Esophagus squamous epithelium (tissue), 5 donors: ENCODE measurements at places on chromosomes 2 and 18. TPM values are rescaled to one million over a fixed set of nuclear protein-coding genes. Genes with fewer than 3 reads are reported as not detected.
A peak's percentile ranks its signal among the peaks of the same experiment; 100 is the strongest.

DNA sequence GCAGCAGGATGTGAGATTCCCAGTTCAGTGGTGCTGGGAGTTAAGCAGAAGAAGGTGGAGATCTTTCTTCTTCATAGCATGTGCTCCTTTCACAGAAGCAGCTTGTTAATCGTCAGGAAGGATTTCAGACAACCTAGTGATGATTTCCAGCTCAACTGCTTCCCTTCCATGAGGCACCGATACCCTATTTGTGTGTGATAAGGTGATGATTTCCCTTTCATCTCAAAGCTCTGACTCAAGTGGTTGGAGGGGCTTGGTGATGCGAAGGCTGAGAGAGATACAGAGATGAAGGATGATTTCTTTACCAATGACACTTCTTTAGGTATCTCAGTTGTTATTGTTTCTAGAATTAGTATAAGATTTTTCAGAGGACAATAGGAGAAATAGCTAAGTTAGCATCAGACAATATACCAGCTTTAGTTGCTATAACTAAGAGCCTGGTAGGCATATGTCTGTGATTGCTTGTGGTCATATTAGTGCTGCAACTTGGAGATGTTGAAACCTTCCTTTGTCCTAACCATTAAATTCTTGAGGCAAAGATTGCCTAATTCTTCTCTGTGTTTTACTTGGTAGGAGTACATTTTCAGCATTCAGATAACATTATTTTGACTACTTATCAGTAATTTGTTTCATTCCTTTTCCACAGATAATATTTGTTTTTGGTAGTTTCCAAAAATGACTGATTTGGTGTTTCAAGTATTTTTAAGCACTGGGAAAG lies 111.3 kb downstream of the PLCL1 start:
- no peaks in the 10 kb centered on the region for H3K27me3 ChIP-seq
- H3K27ac ChIP-seq, result no peak overlapping the region
- H3K4me1 ChIP-seq, result no peaks in the 10 kb centered on the region
- H3K4me3 ChIP-seq, result no peak overlapping the region
- DNase-seq, result no peak

- H3K27me3 ChIP-seq, result no peaks in the 10 kb centered on the region
- H3K36me3 ChIP-seq, result no peaks in the 10 kb centered on the region
- no peak overlapping the region for H3K4me3 ChIP-seq
These were observed 107.0 kb downstream of the MGAT5 start for GRCh38 chr2:134360745-134361487.

GRCh38 chr2:222731201-222731621 lies 59.8 kb downstream of the MOGAT1 start:
- H3K27me3 ChIP-seq, result no peaks in the 10 kb centered on the region
- peaks cover 5% of the 10 kb centered on the region for H3K4me1 ChIP-seq
- no peak overlapping the region for H3K27ac ChIP-seq
- H3K4me3 ChIP-seq, result no peak overlapping the region
- no peaks in the 10 kb centered on the region for H3K36me3 ChIP-seq

DNA sequence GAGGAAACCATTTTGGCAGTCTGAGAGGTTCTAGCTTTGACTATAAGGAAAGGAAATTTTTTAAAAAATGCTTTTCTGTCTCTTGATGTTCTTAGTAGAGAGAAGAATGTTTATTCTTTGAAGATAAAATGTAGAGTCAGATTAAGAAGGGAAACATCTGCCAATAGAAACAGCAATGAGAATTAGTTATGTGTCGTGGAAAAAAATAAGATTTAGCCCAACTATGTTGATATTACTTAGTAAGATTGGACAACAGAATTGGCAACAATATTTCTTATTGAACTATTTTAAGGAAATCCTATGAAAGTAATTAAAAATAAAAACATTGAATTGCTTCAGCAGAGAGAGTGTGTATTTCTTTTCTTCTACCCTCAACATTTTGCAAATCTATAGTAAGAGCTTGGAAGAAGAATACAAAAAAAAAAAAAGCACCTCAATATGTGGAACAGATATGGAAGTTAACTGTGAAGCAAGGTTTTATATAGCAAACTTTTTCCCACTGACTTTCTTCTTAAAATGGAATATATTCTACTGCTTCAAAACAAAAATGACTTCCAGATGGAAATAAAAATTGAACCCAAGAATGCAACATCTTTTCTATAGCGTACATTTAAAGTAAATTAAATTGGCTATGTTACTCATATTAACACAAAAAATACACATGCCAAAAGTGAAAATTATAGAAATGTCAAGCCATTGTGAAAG lies 177.9 kb downstream of the FAM124B start:
- peaks cover 15% of the 10 kb centered on the region for H3K4me1 ChIP-seq
- no peak for DNase-seq
- no peaks in the 10 kb centered on the region for H3K27me3 ChIP-seq

GRCh38 chr18:1229634-1230033 lies 325.0 kb downstream of the ADCYAP1 start:
- H3K4me1 ChIP-seq, result no peaks in the 10 kb centered on the region
- no peaks in the 10 kb centered on the region for H3K27me3 ChIP-seq
- no peak overlapping the region for H3K27ac ChIP-seq
- DNase-seq, result no peak

DNA sequence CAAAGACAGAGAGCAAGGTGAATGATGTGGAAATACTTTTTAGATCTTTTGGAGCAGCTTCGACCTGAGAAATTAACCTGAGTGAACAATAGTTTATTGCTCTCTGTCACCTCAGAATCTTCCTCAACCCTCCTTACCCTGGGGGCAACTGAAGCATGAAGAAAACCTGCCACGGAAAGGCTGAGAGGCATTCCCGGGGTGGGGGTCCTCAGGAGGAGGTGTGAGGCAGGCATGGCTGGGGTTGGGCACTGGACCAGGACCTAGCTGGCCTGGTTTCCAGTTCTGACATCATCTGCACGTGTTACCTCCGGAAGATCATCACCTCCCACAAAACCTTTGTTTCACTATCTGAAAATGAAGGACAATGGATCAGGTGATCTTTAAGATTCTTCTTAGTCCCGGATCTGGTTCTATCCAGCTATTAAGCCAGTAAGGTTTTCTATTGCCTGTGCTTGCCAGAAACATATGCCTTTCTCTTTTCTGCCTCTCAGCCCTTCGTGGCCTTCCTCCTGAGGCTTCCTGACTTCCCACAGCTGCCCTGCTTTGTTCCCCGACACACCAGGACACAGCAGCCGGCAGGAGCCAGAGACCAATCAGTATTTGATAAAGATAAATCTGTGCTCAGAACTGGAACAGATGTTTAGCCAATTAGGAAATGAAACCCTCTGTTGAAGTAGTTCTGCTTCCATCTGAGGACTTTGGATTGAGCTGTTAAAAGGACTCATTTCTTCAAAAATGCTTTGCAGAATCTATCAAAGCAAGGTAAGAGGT lies 232.5 kb downstream of the TDRD15 start:
- no peaks in the 10 kb centered on the region for H3K4me1 ChIP-seq
- no peaks in the 10 kb centered on the region for H3K27me3 ChIP-seq
- DNase-seq, result no peak
- no peak overlapping the region for H3K4me3 ChIP-seq
- H3K36me3 ChIP-seq, result no peaks in the 10 kb centered on the region

- no peak for DNase-seq
- no peaks in the 10 kb centered on the region for H3K36me3 ChIP-seq
- H3K27me3 ChIP-seq, result no peaks in the 10 kb centered on the region
- peak overlapping the region; percentile 20 for H3K27ac ChIP-seq
- H3K4me3 ChIP-seq, result no peak overlapping the region
These were observed 92.1 kb upstream of the ATP8B1 start for GRCh38 chr18:57895182-57895581.

GRCh38 chr2:210112871-210113270 lies 58.3 kb downstream of the KANSL1L start:
- H3K4me1 ChIP-seq, result no peaks in the 10 kb centered on the region
- H3K27me3 ChIP-seq, result no peaks in the 10 kb centered on the region
- no peaks in the 10 kb centered on the region for H3K36me3 ChIP-seq
- H3K27ac ChIP-seq, result no peak overlapping the region

DNA sequence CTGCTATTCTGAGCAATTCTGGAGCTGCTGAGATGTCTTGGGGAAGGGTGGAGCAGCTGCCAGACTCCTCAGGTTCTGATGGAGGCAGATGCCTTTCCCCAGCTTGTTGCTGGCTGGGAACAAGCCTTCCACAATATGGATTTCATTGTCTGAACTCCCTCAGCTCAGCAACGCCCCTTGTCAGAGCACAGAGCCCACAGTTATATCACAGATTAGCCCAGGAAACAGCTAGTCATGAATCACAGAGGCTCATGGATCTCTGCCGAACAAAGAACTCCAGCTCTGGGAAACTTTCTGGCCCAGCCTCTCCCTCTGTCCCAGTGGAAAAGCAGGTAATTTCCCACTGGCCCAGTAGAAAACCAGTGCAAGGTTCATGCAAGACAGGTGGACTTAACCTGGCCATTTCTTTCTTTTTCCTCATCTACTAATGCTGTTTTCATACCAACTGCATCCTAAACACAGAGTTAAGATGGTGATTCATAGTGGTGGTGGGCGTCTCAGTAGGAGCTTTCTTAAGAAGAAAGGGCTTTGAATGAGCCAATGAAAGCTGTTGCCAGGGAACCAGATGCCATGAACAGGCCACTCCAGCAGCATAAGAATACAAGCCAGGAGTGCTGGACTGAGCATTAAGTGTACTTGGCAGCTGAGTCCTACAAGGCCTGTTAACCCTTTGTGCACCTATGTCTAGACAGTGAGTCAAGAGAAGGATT lies 8.7 kb upstream of the KIAA2012 start:
- H3K27me3 ChIP-seq, result no peaks in the 10 kb centered on the region
- H3K4me3 ChIP-seq, result no peak overlapping the region
- peaks cover 15% of the 10 kb centered on the region for H3K4me1 ChIP-seq
- H3K27ac ChIP-seq, result no peak overlapping the region

GRCh38 chr2:173076581-173077345 lies 1.1 kb downstream of the MAP3K20 start:
- peak overlapping the region; percentile 87 for H3K27ac ChIP-seq
- no peaks in the 10 kb centered on the region for H3K27me3 ChIP-seq
- no peak for DNase-seq
- no peaks in the 10 kb centered on the region for H3K36me3 ChIP-seq
- H3K4me3 ChIP-seq, result peak overlapping the region; percentile 87

DNA sequence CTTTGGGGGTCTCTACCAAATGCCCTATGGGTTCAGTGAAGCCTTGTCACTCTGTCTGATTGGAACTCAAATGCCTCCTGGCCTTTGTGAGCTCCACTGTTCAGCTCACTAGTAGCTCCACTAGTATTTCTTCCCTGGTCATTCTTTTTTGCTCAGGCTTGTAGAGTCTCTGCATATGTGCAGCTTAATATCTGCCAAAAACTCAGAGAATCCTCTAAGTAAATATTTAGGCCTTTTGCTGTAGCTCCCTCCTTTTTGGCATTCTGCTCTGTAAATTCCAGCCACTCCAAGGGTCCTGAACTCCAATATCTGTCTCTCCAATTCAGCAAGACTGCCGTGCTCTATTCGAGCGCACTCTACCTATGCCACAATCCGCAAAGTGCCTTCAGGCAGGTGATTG lies 146.5 kb downstream of the MAIP1 start:
- no peak overlapping the region for H3K27ac ChIP-seq
- no peak for DNase-seq
- no peaks in the 10 kb centered on the region for H3K27me3 ChIP-seq
- H3K4me1 ChIP-seq, result no peaks in the 10 kb centered on the region
- H3K4me3 ChIP-seq, result no peak overlapping the region
- H3K36me3 ChIP-seq, result no peaks in the 10 kb centered on the region

- H3K4me1 ChIP-seq, result no peaks in the 10 kb centered on the region
- peak; percentile 30 for DNase-seq
These were observed 149.6 kb downstream of the MBP start for GRCh38 chr18:76982841-76983583.

DNA sequence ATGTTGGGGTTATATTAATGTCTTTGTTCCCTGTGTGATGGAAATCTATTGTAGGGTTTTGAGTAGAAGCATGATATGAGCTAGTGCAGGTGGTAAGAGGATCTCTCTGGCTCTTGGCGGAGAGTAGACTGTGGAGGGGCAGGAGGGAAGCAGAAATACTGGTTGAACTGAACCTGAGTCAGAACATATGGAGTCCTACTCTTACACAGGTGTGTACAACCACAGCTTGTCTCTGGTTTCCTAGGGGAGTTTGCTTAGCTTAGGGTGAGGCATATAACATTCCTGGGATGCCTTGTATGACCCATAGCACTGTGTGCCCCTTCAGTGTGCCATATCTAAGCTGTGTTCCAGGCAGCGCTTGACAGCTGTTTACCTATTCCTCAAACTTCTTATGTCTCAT lies 97.3 kb upstream of the GCFC2 start:
- H3K4me1 ChIP-seq, result no peaks in the 10 kb centered on the region
- H3K27ac ChIP-seq, result no peak overlapping the region
- no peaks in the 10 kb centered on the region for H3K36me3 ChIP-seq

MEP1B gene
- not detected for total RNA-seq

SLC40A1 gene
- total RNA-seq, result 5.4 TPM

CNGA3 gene
- total RNA-seq, result 0.48 TPM

PREB gene
- total RNA-seq, result 47.1 TPM

LMAN1 gene
- total RNA-seq, result 80.3 TPM

MLPH gene
- total RNA-seq, result 1.8 TPM

SERPINB4 gene
- total RNA-seq, result 543 TPM

EFEMP1 gene
- 62.8 TPM for total RNA-seq

KLHL29 gene
- total RNA-seq, result 4.7 TPM

NFU1 gene
- 22.0 TPM for total RNA-seq

CDH20 gene
- 0.23 TPM for total RNA-seq
